ENCODE measurements at places on chromosomes 7 and 10. TPM values are rescaled to one million over a fixed set of nuclear protein-coding genes. Genes with fewer than 3 reads are reported as not detected.

GRCh38 chr10:91104193-91105041 is 116.0 kb upstream of the PCGF5 start:
- no peaks in the 10 kb centered on the region for H3K36me3 ChIP-seq
- DNase-seq = peak; percentile 37
- no peak overlapping the region for H3K4me3 ChIP-seq
- H3K4me1 ChIP-seq = peaks cover 22% of the 10 kb centered on the region
- H3K27me3 ChIP-seq = no peaks in the 10 kb centered on the region

Gene SFMBT2
- total RNA-seq = 24.0 TPM

GRCh38 chr10:56090914-56091540 is 270.0 kb downstream of the ZWINT start:
- H3K4me3 ChIP-seq = no peak overlapping the region
- H3K27ac ChIP-seq = no peak overlapping the region
- H3K4me1 ChIP-seq = no peaks in the 10 kb centered on the region
- no peaks in the 10 kb centered on the region for H3K27me3 ChIP-seq
- no peak for DNase-seq
- H3K36me3 ChIP-seq = no peaks in the 10 kb centered on the region

Gene ACTL6B
- total RNA-seq = not detected

GRCh38 chr10:13201132-13201531 is 33.0 kb downstream of the UCMA start:
- no peaks in the 10 kb centered on the region for H3K27me3 ChIP-seq
- H3K4me3 ChIP-seq = no peak overlapping the region
- no peaks in the 10 kb centered on the region for H3K4me1 ChIP-seq
- no peaks in the 10 kb centered on the region for H3K36me3 ChIP-seq
- DNase-seq = no peak

Gene GALNT17
- total RNA-seq = not detected

GRCh38 chr10:17609523-17610079 is 7.6 kb downstream of the HACD1 start:
- H3K27ac ChIP-seq = no peak overlapping the region
- no peaks in the 10 kb centered on the region for H3K36me3 ChIP-seq
- no peaks in the 10 kb centered on the region for H3K27me3 ChIP-seq
- H3K4me1 ChIP-seq = no peaks in the 10 kb centered on the region
- H3K4me3 ChIP-seq = no peak overlapping the region
- DNase-seq = no peak

GRCh38 chr7:94547126-94547525 is 37.5 kb downstream of the CASD1 start:
- no peak overlapping the region for H3K4me3 ChIP-seq
- H3K36me3 ChIP-seq = peaks cover 6% of the 10 kb centered on the region
- H3K27me3 ChIP-seq = no peaks in the 10 kb centered on the region
- no peak for DNase-seq
- H3K27ac ChIP-seq = no peak overlapping the region

Gene ADAP1
- 15.6 TPM for total RNA-seq

Gene FKBP6
- not detected for total RNA-seq

Gene ZSCAN25
- total RNA-seq = 37.1 TPM

- no peaks in the 10 kb centered on the region for H3K36me3 ChIP-seq
- H3K4me1 ChIP-seq = no peaks in the 10 kb centered on the region
Measured at GRCh38 chr7:134558370-134558769, 9.5 kb downstream of the AKR1B15 start.

- peaks cover 37% of the 10 kb centered on the region for H3K36me3 ChIP-seq
- H3K4me3 ChIP-seq = no peak overlapping the region
- peaks cover 5% of the 10 kb centered on the region for H3K4me1 ChIP-seq
Measured at GRCh38 chr10:89217057-89217990, 10.2 kb upstream of the CH25H start.

GRCh38 chr7:103380395-103381191 is 33.1 kb downstream of the PSMC2 start:
- no peaks in the 10 kb centered on the region for H3K36me3 ChIP-seq
- no peak overlapping the region for H3K4me3 ChIP-seq
- no peaks in the 10 kb centered on the region for H3K27me3 ChIP-seq
- no peak for DNase-seq

Gene CTAGE8
- 1.4 TPM for total RNA-seq

DNA sequence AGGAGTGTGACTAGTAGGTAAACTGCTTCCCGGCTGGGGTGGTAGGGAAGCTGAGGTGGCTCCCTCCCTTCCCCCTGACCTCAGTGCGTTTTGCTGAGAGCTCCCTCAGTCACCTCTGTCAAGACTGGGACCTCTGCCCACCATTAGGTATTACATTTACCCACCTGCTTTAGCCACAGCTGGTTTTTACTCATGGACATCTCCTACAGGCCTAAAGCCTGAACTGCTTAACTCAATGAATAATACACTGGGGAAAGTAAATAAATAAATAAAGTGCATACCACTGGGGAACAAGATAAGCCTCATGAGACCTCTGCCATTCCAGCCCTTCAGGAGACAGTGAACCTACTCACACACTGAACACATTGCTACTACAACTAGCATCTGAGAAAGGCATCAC is 38.9 kb upstream of the CDK13 start:
- H3K4me1 ChIP-seq = no peaks in the 10 kb centered on the region
- no peaks in the 10 kb centered on the region for H3K36me3 ChIP-seq
- no peak overlapping the region for H3K4me3 ChIP-seq
- H3K27ac ChIP-seq = no peak overlapping the region

Gene PTPRN2
- total RNA-seq = 1.5 TPM

GRCh38 chr10:909831-910230 is 21.7 kb downstream of the LARP4B start:
- no peaks in the 10 kb centered on the region for H3K4me1 ChIP-seq
- H3K36me3 ChIP-seq = peaks cover 23% of the 10 kb centered on the region
- DNase-seq = no peak
- no peaks in the 10 kb centered on the region for H3K27me3 ChIP-seq

- H3K4me1 ChIP-seq = no peaks in the 10 kb centered on the region
- no peaks in the 10 kb centered on the region for H3K36me3 ChIP-seq
- no peak overlapping the region for H3K27ac ChIP-seq
- no peaks in the 10 kb centered on the region for H3K27me3 ChIP-seq
- no peak for DNase-seq
Measured at GRCh38 chr7:94135180-94135579, 131.0 kb upstream of the BET1 start.

Gene PRPS1L1
- total RNA-seq = not detected

GRCh38 chr7:46352004-46352954 is 431.2 kb upstream of the IGFBP3 start:
- H3K4me3 ChIP-seq = no peak overlapping the region
- no peak for DNase-seq
- H3K27ac ChIP-seq = no peak overlapping the region
- H3K36me3 ChIP-seq = no peaks in the 10 kb centered on the region
- H3K27me3 ChIP-seq = no peaks in the 10 kb centered on the region

DNA sequence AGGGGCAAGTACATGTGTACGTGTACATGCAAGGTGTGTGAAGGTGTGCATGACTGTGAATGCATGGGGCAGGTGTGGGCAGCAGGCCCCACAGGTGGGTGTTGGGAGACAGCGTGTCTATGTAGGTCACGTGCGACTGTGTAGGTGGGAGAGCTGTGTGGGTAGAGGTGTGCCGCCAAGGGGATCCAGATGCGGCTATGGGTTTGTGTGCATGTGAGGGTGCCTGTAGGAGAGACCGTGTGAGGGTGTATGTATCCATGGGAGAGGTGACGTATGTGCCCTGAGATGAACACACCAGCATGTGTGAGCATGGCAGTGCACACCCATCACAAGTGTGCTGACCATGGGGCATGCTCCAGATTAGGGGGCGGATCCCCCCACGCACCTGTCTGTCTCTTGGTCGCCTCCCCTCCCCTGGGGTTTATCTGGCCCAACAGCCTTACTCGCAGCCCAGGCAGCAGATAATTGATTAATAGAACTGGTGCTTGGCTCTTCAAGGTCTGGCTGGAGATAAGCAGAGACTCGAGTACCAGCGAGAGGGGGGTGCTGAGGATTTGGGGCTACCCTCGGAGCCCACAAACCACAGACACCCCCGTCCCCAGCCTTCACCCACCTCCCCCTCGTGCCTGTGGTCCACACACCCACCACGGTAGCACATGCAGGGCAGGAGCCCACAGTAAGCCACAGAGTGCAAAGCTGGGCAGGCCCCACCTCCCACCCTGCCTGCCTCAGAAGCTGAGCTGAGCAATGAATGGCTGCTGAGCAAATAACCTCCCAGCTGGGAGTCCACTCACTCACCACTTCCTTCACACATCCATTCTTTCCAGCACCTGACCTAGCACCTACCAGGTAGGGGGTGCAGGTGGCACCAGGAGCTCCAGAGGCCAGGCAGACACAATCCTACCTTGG is 41.4 kb upstream of the ZMIZ1 start:
- H3K36me3 ChIP-seq = no peaks in the 10 kb centered on the region
- no peaks in the 10 kb centered on the region for H3K4me1 ChIP-seq
- no peak overlapping the region for H3K27ac ChIP-seq

GRCh38 chr7:131521651-131522163 is 34.7 kb downstream of the PODXL start:
- H3K27ac ChIP-seq = no peak overlapping the region
- H3K4me1 ChIP-seq = peaks cover 5% of the 10 kb centered on the region
- no peaks in the 10 kb centered on the region for H3K27me3 ChIP-seq
- DNase-seq = no peak
- no peaks in the 10 kb centered on the region for H3K36me3 ChIP-seq

DNA sequence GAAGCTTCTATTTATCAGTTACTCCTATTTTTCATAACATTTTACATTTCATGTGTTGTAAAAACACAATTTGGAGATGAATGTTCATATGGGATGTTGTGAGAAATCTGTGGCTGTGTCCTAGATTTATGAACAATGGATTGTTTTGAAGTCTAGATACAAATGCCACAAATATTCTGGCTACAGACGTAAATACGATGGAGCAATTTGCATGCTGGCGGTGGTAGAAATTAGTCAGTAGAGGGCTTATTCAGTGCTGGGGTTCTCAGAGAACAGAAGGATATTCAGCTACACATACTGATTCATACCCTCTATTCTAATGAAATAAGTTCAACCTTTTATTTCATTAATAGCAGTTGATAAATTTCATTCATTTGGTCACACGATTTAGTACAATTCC is 48.8 kb downstream of the PLPP4 start:
- no peaks in the 10 kb centered on the region for H3K27me3 ChIP-seq
- DNase-seq = no peak
- no peaks in the 10 kb centered on the region for H3K4me1 ChIP-seq
- H3K27ac ChIP-seq = no peak overlapping the region

DNA sequence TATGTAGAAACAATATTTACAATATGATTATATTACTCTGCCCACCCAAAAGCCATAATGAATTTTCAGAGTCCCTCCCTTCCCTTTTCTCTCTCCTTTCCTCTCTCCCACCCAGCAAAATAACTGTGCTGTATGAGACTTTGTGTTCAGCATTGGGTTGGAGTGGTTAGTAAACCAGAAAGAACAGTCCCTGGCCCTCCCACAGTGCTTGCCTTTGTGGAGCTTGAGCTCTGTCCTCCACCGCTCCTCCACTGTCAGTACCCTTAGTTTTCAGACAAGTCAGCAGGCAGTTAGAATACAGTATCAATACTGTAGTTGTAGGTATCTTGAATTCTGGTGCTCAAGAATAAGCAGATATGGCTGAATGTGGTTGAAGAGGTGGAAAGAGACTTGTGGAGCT is 92.7 kb downstream of the CDK14 start:
- H3K4me1 ChIP-seq = peaks cover 17% of the 10 kb centered on the region
- no peak overlapping the region for H3K27ac ChIP-seq
- no peaks in the 10 kb centered on the region for H3K27me3 ChIP-seq
- no peak overlapping the region for H3K4me3 ChIP-seq
- no peak for DNase-seq
- H3K36me3 ChIP-seq = no peaks in the 10 kb centered on the region

Gene KLLN
- 2.2 TPM for total RNA-seq

DNA sequence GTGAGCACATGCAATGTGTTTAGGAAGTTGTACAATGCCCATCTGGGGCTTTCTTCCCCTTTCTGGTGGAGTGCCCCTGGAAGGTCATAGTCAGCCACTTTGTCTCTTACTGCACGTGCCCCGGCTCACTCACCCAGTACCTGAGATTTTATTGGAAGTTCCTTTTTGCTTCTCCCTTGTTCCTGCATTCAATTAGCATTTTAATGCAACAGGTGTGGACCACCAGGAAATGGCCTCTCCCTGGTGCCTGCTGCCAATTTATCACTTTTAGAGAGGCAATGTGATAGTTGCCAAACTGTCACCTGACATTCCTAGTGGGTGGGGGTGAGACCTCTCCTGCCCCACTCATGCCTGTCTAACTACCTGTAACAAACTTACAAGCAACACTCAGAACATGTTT is 293.4 kb upstream of the DKK1 start:
- no peak for DNase-seq
- no peaks in the 10 kb centered on the region for H3K27me3 ChIP-seq
- no peaks in the 10 kb centered on the region for H3K4me1 ChIP-seq
- H3K27ac ChIP-seq = no peak overlapping the region
- no peaks in the 10 kb centered on the region for H3K36me3 ChIP-seq

Gene AKR1C1
- total RNA-seq = not detected

Gene FZD8
- 1.7 TPM for total RNA-seq

GRCh38 chr10:79203014-79203644 is 134.4 kb downstream of the ZMIZ1 start:
- H3K27ac ChIP-seq = no peak overlapping the region
- H3K27me3 ChIP-seq = no peaks in the 10 kb centered on the region
- H3K4me3 ChIP-seq = no peak overlapping the region
- H3K36me3 ChIP-seq = no peaks in the 10 kb centered on the region

GRCh38 chr7:29765490-29765889 is 40.8 kb upstream of the WIPF3 start:
- no peak overlapping the region for H3K27ac ChIP-seq
- no peak overlapping the region for H3K4me3 ChIP-seq
- H3K4me1 ChIP-seq = no peaks in the 10 kb centered on the region
- no peaks in the 10 kb centered on the region for H3K36me3 ChIP-seq

DNA sequence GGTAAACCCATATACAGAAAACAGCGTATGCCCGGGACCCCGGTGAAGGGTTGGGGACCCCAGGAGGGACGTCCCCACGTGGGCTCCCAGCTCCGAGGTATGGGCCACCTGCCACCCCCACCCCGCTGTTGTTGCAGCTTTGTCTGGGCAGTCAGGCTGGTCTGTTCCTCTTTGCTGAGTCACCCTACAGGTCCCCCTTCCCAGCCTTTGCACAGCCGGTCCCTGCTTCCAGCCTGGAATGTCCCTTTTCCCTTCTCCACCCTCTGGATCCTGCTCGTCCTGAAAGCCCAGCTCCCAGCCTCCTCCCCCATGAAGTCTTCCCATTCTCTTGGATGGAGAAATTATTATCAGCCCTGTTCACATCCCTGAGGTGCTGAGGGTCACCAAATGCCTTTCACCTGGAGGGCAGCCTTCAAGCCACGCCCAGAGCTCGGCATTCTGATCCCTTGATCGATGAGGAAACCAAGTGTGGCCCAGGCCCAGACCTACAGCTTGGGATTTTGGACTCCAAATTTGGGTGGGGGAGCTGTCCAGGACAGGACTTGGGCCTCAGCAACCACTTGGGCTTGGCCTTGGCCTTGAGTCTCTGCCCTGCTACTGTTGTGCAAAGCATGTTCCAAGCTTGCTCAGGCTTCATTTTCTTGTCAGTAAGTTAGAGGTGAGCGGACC is 2.6 kb downstream of the CLDN4 start:
- H3K27me3 ChIP-seq = no peaks in the 10 kb centered on the region
- H3K4me1 ChIP-seq = peaks cover under 1% of the 10 kb centered on the region
- no peak for DNase-seq
- no peak overlapping the region for H3K4me3 ChIP-seq
- H3K27ac ChIP-seq = no peak overlapping the region

Gene NYAP1
- not detected for total RNA-seq

Data from B cell (primary cell).